ENCODE measurements at places on chromosomes 6 and 20. TPM values are rescaled to one million over a fixed set of nuclear protein-coding genes. Genes with fewer than 3 reads are reported as not detected.

ARMH2 gene
- not detected for total RNA-seq

SLC26A8 gene
- not detected for total RNA-seq

- H3K36me3 ChIP-seq = no peaks in the 10 kb centered on the region
- no peaks in the 10 kb centered on the region for H3K27me3 ChIP-seq
- H3K4me3 ChIP-seq = no peak overlapping the region
- no peak for DNase-seq
- no peak overlapping the region for H3K27ac ChIP-seq
- no peaks in the 10 kb centered on the region for H3K4me1 ChIP-seq
These were observed 4.8 kb downstream of the F13A1 start for GRCh38 chr6:6315660-6316059.

IL17F gene
- not detected for total RNA-seq

GRCh38 chr6:145841668-145842067 is 27.1 kb upstream of the FBXO30 start:
- no peak overlapping the region for H3K4me3 ChIP-seq
- H3K27ac ChIP-seq = no peak overlapping the region
- H3K36me3 ChIP-seq = no peaks in the 10 kb centered on the region
- H3K4me1 ChIP-seq = peaks cover 9% of the 10 kb centered on the region
- DNase-seq = no peak
- H3K27me3 ChIP-seq = no peaks in the 10 kb centered on the region

DNA sequence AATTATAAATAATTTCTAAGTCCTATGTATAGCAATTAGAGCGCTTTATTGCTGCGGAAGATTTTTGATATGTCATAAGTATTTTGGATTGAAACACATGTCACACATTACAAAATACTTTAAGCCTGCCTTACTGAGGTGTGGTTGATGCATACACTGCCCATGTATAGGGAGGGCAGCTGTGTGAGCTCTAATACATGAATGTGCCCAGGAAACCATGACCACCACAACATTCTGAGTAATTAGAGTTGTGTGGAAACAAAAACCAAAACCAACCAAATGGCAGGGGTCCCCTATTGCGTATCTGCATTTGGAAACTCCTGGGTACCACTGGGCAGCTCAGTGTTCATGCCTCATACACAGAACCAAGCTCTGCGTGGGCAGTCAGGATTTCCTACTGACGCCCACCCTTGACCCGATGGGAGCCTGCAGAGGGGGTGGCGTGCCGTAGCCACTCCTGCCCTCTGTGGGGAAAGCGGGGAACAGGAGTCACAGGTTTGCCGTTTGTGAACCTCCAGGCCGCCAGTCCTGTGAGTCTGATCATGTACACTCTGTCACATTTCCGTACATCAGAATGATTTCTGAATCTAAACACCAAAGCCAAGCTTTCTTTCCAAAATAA is 50.9 kb upstream of the PDE10A start:
- no peak overlapping the region for H3K27ac ChIP-seq
- no peak for DNase-seq
- no peaks in the 10 kb centered on the region for H3K36me3 ChIP-seq
- H3K4me1 ChIP-seq = no peaks in the 10 kb centered on the region
- H3K4me3 ChIP-seq = no peak overlapping the region

Data from right atrium auricular region (tissue), 2 donors.